ENCODE measurements at places on chromosomes 16 and 17.

DNA sequence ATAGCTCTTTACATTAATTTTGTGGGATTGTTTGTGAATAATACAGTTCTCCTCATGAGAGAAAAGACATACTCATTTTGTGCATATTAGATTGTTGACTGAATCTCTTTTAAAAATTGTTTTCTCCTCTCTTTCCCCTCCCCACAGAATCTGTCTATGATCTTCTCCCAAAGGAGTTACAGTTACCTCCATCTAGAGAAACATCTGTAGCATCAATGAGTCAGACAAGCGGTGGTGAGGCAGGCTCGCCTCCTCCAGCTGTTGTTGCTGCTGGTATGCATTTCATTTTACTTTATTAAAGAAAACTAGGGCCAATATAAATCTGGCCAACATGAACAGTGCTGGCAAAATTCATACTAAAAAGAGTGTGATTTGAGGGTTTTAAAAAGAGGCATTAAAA lies 60.5 kb downstream of the NFAT5 start:
- DNase-seq = no peak

- peak; percentile 89 for DNase-seq
Observed at GRCh38 chr17:78242024-78242742, 10.8 kb downstream of the TMEM235 start.

- DNase-seq = no peak
Observed at GRCh38 chr17:44782326-44782850, 23.6 kb downstream of the ADAM11 start.

- DNase-seq = no peak
Observed at GRCh38 chr17:28369684-28370034, 448 bp downstream of the VTN start.

DNA sequence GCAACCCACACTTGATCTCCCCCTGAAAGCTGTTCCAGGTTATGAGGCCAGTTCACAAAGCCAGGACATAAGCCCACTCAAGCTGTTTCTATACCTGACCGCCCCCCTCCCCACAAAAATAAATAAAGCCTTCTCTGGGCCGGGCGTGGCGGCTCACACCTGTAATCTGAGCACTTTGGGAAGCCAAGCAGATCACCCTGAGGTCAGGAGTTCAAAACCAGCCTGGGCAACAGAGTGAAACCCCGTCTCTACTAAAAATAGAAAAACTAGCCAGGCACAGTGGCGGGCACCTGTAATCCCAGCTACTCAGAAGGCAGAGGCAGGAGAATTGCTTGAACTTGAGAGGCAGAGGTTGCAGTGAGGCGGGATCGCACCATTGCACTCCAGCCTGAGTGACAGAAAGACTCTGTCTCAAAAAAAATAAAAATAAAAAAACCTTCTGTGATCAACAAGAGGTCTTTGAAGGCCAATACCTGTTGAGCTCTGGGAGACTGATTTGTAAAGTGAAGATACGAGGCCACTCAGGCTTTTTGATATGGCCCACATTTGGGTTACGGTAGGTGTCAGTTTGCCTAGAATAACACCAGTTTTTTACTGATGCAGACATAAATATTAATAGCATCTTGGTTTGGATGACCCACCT lies 2.2 kb downstream of the KDM8 start:
- no peak for DNase-seq

DNA sequence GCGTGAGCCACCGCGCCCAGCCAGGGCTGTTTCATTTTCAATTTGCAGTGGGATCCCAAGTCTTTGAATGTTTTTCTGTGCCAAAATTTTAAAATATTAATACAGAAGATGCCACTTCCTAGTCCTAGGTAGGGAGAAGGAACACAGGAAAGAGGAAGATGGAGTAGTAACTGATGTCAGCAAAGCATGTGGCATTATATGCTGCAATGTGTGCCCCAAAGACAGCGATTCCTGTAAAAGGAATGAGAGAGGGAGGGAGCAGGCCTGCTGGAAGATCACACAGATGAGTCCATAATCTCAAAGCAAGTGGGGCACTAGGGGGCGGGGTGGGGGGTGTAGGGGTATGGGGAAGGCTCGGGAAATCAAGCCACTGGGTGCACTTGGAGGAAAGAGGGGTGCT lies 23.4 kb upstream of the SSTR2 start:
- peak; percentile 74 for DNase-seq
